ENCODE measurements at places on chromosomes 16 and 17.

DNA sequence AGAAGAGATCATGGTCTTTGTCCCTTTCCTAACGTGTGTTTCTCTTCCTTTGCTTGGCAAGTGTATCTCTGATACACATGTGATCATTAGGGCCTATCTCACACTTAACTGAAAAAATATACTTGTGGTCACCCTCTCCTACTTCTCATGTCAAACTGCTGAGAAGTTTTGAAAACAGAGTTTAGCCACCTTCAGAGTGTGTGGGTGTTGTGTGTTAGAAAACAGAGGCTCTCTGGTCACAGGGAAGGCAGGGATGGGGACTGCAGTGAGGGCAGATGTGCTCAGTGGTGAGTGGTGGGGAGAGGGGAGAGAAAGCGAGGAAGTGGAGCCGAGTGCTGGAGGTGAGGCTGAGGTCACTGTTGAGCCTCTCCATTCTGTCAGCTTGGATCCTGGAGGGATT, 29.4 kb downstream of the GRB7 start:
- DNase-seq, result no peak

DNA sequence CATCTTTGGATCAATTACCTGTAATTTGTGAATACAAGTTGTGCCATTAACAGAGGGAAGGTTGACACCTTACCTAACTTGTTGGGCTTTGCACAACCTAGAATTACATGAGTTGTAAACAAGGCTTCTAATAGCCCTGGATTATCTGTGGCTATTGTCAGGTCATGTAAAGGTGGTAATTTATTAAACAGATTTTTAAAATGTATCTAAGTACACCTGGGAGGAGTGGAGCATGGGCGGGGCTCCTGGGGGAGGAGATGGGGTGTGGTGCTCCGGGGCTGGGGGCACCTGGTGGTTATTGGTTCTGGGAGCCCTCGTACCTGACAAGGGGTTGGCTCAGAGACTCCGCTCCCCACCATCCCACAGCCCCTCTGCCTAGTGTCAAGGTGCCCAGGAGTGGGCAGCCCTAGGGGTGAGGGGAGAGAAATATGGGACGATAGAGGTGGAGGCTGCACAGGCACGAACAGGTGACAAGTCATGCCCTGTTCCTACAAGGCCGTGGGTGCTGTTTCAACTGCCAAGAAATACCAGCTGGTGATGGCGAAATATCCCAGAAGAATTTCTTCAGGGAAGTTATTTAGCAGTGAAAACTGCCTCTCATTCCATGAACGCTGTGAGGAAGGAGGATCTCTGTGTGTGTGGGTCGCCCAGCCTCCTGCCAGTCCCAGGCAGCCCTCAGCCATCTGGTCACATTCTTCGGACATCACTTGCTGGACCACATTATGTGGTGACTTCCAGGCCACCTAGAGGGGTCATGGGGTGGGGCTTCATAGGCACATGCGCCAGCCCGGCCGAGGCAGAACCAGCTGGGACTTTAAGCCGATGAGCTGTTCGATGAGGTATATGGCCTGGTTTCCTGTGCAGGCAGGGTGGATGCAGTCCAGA, 55.5 kb upstream of the IRX3 start:
- no peak for DNase-seq

DNA sequence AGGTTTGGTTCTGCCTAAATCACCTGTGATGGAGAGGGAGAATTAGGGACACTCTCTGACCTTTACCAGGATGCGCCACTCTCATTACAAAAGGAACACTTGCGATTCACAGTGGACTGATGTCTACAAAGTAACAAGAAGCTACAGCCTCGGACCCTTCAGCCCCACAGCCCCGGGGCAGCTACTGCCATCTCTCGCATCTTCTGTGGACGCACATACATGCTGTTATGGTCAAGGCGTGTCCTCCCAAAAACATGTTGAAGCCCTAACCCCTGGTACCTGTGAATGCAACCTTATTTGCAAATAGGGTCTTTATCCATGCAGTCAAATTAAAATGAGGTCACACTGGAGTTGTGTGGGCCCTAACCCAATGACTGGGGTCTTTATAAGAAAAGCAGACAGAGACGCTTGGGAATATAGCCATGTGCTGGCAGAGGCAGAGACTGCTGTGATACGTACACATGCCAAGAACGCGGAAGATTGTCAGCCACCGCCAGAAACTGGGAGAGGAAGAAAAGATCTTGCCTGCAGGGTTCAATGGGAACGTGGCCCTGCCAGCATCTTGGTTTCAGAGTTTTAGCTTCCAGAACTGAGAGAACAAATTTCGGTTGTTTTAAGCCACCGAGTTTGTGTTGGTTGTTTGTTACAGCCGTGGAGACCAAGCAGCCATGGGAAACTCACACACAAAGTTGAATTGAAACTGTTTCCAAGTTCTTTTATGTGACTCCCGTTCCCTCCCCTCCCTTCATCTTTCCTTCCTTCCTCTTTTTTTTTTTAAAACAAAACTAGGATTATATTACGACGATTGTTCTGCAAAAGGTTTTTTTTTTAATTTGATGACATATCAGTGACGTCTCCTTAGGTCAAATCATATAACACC, 23.1 kb downstream of the ATP2C2 start:
- DNase-seq, result no peak

- DNase-seq, result no peak
These were observed 8.1 kb downstream of the CLTC start for GRCh38 chr17:59627770-59628171.

- no peak for DNase-seq
These were observed 1.4 kb upstream of the CRYM start for GRCh38 chr16:21279501-21279900.

- DNase-seq, result no peak
These were observed 225.9 kb downstream of the CNTNAP4 start for GRCh38 chr16:76503091-76503490.

DNA sequence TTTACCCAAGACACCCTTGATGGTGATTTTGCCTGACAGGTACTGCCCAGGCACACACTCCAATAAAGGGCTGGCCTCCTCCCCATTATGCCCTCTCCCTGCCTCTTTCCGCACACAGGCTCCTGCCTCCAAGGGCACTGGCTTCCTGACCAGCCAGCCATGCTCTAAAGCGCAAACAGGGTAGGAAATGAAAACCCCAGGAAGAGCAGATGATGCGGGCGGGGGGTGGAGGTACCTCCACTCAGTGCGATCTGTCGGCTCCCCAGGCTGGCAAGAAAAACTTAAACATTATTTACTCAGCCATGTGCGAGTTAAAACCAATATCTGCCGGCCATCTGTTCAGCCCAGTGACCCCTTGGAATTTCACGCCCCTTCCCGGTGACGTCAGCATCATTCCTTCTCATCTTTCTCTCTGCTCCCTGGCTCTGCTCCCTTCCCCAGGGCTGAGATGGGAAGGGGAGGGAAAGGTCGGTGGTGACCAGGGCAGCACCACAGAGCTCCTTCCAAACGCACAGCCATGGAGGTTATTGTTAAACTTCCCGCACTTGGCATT, 262.5 kb downstream of the CBLN1 start:
- DNase-seq, result no peak

- no peak for DNase-seq
These were observed 139.7 kb upstream of the CIBAR2 start for GRCh38 chr16:85252014-85252413.

DNA sequence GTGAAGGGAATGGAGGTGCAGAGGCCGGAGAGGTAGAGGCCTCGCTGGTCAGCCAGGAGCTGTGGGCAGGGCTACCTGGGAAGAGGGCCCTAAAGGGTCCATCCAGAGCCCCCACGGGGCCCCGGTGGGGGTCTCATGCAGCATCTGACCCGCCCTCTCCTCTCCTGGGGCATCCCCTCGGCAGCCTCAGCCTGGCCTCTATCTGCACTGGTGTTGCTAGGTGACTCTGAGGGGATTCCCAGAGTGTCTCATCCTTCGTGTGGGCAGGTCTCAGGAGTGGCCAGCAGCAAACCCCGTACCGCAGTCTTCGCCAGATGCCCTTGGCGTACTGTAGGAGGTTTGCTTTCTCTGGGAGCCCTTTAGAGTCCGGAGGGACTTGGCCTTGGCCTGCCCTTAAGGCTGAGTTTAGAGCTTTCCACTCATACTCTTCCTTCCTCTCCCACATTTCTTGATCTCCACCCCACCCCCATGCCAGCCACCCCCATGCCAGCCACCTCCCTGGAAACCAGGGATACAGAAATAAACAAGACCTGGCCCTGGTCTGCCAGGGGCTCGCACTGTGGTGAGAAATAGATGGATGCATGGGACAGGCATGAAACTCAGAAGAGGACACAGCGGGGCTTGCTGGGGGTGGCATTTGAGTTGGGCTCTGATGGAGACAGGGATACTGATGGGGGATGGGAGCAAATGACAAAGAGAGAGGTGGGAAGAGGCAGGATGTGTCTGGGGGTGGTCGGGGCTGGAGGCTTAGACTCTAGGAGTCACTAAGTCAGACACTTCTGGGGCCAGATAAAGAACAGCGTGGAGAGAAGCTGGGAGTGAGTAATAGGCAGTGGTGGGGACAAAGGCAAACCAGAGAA, 9.9 kb downstream of the SLC5A10 start:
- DNase-seq, result no peak

GRCh38 chr16:84562174-84562815, 55.6 kb downstream of the COTL1 start:
- no peak for DNase-seq

- no peak for DNase-seq
These were observed 83.8 kb downstream of the NETO2 start for GRCh38 chr16:47059991-47060390.

- DNase-seq, result no peak
These were observed 14.3 kb downstream of the CCNF start for GRCh38 chr16:2443555-2443954.

DNA sequence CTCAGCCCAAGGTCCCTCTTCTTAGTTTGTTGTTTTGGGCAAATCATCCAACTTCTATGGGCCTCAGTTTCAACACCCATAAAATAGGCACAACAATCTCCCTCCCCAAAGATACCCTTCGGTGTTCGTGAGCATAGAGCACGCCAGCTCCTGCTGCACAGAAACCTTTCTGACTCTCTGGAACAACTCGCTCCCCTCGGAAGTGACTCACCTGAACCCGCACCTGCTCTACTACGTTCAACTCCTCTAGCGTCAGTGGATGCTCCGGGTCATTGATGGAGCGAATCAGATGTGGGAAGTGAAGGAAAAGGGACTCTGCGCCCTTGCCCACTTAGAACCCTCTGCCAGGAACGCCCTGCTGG, 445 bp downstream of the CIAO2B start:
- DNase-seq, result no peak

DNA sequence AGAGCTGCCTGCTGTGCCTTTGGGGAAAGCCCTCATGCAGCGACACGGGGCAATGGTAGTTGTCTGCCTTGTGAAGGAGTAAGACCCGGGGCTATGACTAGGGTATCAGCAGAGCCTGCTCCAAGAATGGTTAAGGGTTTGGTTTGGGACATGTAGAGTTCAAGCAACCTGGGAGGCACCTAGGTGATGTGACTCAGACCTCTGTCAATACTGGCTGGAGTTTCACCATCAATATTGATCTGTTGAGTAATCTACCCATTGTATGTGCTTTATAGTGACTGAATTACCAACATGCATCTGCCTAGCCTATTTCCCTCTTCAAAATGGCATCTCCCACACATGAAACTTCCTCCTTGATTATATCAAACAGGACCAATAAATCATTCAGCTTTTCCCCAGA, 398.4 kb upstream of the HSBP1 start:
- no peak for DNase-seq

DNA sequence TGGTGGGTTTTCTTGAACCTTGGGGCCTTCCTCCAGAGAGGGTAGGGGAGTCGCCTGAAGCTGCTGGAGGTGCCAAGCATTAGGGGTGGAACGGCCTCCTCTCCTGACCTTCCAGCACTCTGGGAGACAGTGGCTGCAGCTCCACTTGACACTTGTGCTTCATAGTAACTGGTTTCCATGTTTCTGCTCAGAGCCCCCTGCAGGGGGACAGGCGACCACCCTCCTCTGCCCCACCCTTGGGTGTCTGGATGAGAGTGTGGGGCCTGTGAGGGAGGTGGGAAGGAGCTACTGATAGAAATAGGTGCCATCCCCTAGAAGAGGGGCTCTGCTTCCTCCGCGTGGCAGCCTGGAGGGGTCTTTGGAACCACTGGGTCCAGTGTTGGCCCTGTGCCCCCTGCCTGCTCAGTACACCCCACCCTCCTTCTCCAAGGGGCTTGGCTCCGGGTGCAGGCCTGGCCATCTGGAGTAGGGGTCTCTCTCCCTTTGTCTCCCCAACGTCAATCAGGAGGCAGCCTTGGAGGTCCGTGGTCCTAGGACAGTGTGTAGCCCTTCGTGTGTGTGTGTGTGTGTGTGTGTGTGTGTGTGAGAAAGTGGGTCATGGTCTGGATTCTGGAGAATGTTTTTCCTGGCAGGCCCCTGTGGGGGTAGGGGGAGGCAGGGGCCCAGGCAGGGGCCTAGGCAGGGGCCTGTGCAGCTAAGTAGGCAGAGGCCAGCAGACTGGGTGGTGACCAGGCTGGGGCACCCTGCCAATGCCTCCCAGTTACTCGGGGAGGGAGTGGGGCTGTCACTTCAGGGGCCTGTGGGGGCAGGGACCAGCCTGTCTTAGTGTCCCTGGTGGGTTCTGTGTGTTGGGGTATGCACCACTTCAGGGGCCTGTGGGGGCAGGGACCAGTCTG, 4.9 kb downstream of the LASP1 start:
- DNase-seq, result no peak

GRCh38 chr16:19102187-19102872, 11.4 kb upstream of the ITPRIPL2 start:
- no peak for DNase-seq

GRCh38 chr17:20934288-20934687, 108.5 kb downstream of the USP22 start:
- DNase-seq, result no peak

DNA sequence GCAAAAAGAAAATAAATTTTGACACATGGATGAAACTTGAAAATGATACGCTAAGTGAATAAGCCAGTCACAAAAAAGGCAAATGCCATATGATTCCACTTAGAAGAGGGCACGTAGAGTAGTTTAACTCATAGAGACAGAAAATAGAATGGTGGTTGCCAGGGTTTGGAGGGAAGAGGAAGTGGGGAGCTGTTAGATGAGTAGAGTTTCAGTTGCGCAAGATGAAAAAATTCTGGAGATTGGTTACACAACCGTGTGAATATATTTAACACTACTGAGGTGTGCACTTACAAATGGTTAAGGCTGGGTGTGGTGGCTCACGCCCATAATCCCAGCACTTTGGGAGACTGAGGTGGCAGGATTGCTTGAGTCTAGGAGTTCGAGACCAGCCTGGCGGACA, 93.4 kb upstream of the TMEM132E start:
- no peak for DNase-seq

DNA sequence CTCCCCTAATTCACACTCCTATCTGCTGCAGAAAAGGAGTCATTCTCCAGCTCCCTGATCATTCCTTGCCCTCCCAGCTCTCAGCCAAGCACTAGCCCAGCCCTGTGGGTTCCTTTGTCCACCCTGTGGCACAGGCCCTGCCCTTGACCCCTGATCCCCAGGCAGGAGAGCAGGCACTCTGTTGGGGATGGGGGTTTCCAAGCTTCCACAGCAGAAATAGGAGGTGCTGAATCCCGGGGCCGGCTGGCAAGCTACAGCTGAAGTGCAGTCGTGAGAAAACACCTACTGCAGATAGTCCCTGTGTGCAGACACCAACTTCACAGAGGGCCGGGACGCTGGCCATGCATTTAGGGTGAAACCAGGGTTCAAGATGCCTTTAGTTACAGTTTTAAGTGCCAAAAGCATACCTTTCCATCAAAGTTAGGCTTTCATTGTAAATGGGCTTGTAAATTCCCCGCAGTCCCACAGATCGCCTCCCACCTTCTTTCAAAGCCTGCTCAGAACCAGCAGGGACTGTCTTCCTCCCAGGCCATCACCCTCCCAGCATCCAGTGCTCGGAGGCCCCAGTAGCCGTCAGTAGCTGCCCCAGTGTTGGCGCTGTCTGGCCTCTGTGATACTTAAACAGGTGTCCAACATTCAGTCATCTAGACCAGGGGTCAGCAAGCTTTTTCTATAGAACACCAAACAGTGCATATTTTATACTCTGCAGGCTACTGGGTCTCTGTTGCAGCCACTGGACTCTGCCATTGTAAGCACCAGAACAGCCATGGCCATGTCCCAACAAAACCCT, 10.6 kb downstream of the CPSF4L start:
- DNase-seq, result no peak
